ENCODE measurements at places on chromosomes 16 and 17.

- peak; percentile 60 for DNase-seq
Observed at GRCh38 chr16:89700649-89701424, 668 bp downstream of the SPATA2L start.

GRCh38 chr17:31093866-31094599, 744 bp upstream of the NF1 start:
- DNase-seq, result peak; percentile 11

DNA sequence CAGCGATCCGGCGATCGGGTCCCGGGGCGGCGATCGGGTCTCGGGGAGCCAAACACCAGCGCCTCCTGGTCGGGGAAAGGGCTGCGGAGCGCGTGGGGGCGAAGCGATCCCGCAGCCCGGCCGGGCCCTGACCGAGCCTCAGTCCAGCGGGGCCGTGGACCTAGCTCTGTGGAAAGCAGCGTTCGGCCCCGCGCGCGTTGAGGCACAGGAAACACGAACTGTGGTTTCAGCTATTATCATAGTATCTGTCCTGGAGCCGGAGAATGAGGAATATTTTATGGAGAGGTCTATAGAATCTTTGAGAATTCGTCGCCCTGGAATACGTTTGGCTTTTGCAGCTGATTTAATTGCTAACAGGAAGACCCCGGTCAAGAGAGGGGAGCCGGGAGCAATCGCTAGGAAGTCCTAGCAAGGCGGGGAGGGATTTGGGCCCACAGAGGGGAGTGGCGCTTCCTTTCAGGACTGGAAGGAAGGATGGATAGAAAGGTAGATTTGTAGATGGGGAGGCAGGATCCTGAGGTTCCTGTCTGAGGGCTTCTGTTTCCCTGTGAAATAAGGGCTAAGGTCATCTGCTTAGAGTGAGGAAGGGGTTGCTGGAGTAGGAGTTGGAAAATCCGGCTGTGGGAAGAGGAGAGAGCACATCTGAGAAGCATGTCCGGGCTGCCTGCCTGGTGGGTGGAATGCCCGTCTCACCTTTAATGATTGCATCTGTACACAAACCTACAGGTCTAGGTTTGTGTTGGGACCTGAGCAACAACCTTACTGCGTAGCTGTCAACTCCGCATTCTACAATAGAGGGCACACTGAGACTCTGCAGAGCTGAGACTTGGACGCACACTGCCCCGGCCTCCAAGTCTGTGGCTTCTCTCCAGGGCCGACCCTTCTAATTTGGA, 770 bp downstream of the CCNF start:
- DNase-seq, result no peak

DNA sequence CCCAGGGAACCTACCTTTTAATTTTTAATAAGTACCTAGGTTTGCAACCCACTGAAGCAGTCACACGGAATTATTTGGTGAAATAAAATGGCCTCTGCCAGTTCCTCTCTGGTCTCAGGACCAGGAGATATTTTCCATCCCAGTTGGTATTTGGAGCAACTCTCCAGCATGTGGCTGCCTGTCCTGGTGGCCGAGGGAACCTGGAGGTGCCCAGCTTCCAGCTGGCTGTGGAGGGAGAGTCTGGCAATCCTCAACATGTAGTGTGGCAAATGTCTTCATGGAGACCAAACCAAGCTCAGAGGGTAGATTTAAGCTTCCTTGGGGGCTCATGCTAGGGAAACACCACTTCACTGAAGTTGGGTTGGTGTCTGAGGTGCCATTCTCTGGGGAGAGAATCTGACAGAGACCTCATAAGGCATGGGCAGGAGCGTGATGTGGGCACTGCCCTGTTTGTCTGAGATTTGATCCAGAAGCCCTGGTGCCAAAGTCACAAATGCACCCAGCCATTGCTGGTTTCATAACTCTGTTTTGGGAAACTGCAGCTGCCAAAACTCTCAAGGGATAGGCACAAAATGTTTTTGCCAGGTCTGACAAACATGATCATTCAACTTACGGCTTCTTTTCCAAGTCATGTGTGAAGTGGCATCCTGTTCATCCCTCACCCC, 2.8 kb downstream of the MT1X start:
- DNase-seq, result no peak

DNA sequence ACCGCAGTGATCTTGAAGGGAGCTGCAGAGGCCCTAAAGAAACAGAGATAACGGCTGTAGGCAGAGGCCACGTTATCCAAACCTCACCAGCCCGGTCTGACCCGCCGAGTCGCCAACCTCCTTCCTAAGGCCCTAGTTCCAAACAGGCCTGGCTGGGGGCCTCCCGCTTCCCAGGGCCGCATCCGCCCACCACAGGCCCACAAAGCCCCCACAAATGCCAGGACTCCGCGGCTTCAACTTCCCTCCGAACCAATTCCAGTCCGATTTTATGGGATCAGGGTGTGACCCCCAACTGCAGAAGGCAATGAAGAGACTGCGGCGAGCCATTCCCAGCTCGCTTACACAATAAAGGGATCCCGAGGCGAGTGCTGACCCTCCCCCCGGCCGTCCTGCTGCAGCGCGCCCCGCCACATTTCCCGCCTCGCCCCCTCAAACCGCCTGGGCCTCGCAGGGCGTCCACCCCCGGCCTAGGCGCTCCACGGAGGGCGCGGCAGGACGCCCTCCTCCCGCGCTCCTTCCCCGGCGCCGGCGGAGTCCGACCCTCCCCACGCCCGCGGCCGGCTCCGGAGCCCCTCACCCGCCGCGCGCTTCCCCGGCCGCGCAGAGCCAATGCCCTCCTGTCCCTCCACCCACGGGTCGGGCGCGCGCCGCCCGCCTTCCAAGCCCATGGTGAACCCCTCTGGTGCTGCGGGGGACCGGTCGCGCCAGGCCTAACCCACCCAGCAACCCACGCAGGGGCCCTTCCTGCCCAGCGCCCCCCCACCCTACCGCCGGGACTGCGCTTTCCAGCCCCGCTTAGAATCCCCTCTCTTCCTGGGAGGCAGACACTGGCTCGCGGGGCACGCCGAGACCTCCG, 926 bp downstream of the MYH10 start:
- peak; percentile 50 for DNase-seq

- no peak for DNase-seq
Observed at GRCh38 chr17:57750109-57750871, 5.2 kb upstream of the CCDC182 start.

DNA sequence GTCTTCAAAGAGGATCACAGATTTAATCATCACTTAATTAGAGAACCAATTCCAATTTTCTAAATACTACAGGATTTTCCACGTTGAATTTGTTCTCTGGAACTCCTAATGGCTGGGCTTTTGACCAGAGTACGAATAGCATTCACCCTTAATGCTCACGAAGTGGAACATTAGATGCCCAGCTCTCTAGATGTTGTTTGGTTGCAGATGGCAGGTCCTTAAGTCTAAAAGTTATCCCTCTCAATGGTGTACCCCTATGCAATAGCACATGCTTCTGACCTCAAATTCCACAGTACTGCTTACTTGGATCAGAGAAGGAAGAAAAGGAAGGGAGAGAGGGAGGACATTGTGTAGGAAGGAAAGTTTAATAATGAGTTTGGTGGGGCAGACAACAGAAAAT, 8.6 kb upstream of the NACA2 start:
- DNase-seq, result no peak

GRCh38 chr17:14312522-14312921, 11.6 kb downstream of the HS3ST3B1 start:
- no peak for DNase-seq

DNA sequence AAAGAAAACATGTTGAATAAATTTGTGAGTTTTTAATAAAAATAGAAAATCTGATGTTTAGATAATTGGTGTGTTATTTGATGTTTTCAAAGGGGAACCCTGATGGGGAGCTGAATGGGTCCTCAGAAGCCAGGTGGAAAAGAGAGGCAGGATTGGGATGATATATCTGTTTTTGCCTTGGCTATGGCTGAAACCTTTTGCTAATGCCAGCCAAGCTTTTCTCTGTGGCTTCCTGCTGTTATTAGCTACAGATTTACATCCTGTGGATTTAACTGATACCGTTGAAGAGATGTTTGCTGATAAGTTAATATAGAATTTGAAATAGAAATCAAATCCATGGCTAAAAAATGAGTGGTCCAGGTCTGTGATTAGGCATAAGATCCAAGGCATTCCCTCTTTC, 4.2 kb upstream of the AATF start:
- no peak for DNase-seq

DNA sequence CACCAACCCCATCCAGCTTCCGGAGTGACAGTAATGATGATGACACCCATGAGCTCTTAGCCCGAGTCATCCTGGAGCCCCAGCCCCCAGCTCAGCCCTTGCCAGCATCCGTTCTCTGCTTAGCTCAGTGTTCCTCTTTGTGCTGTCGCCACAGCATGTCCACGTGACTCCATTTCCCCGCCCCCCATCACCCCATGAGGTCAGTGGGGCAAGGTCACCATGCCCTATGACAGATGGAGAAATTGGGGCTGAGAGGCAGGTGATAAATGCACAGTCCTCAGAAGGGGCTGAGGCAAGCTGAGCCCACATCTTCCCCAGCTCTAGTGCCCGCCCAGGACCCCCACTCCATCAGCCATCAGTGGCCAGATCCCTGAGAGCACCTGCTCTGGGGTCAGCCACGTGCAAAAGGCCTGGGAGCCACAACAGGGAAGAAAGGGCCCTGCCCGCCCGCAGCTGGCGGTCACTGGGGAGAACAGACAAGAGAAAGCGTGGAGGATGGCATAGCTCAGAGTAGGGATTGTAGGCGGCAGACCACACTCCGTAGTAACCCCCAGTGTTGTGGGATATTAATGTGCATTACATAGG, 17.1 kb downstream of the ITGB4 start:
- no peak for DNase-seq

DNA sequence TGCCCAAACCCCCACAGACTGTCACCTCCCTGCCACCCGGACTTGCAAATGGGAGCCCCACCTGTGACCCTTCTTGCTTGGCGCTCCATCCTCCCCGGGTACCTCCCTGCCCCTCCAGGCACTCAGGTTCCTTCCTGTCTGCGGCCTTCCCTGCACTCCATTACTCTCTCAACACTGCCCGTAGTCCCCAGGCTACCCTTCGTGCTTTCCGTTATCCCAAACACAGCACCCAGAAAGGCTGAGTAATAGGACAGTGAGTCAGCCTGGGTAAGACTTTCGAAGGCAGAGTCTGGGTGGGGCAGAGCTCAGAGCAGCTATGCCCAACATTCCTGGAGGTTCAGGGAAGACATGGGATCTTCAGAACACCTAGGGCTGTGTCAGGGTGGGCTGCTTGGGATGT, 16.6 kb upstream of the C16orf74 start:
- DNase-seq, result no peak

DNA sequence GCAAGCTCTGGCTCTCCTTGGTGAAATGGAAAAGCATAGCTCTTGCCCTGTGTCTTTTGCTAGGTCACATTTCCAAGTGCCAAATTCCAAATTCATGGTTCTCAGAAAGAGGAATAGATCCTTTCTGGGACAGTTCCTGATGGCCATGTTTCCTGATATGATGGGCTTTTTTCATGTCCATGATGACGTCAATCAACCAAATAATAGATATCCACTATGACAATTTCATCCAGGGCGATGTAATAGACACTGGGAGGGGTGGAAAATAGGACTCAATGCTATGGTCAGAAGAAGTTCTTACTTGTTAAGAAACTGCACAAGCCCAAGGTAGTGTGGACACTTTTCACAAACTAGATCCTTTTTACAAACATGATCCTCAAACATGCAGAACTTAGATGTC, 549 bp upstream of the KRT33A start:
- no peak for DNase-seq

GRCh38 chr17:73698966-73699365, 54.7 kb upstream of the SDK2 start:
- no peak for DNase-seq

DNA sequence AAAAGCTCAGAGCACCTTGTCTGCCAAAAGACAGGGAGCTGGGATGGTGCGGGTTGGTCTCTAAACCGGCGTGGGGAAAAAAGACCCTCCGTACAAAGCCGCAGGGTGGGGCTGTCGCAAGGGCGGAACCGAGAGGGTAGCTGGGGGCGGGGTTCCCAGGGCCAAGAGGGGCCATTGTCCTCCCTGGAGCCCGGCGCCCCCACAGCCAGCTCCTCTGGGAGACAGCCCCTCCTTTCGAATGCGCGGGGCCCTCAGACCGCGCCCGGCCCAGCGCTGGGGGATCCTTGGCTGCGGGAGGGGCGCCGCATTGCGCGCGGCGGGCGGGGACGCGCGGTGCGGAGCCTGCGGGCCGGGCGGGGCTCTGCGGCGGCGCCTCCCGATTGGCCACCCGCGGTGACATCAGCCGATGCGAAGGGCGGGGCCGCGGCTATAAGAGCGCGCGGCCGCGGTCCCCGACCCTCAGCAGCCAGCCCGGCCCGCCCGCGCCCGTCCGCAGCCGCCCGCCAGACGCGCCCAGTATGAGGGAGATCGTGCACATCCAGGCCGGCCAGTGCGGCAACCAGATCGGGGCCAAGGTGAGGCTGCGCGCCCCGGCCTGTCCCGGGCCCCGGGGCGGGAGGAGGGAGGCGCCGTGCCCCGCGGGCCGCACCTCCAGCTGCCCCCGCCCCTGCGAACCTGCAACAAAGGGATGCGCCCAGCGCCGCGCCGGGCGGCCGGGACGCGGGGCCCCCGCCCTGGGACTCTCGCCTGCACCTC, at the start of gene TUBB3:
Gene TUBB3 (plus strand): TSS at position 459 of the 756 bp plus-strand sequence. CDS start 60 bp downstream, at position 519.
- DNase-seq, result peak; percentile 94

GRCh38 chr16:76963614-76964315, 227.2 kb upstream of the MON1B start:
- DNase-seq, result no peak

DNA sequence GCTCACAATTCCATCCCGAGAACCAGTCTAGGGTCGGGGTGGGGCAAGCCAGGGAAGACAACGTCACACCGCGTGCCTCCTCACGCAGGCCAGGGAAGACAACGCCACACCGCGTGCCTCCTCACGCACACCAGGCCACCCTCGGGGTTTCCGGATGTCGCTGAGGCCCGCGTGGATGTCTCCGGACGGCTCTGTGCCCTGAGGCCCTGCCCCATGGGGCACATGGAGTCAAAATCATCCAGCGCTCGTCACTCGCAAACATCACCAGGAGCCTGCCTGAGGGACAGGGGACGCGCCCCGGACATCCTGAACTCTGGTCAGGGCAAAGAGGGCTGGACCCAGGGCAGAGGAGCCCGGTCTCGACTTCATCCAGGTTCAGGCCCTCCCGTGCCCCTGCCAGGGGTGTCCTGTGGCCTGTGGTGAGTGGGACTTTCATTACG, 3.7 kb downstream of the TMEM204 start:
- DNase-seq, result no peak

GRCh38 chr16:53576210-53576609, 73.2 kb upstream of the AKTIP start:
- no peak for DNase-seq

- DNase-seq, result no peak
Observed at GRCh38 chr17:4241535-4241934, 22.2 kb downstream of the ANKFY1 start.

- DNase-seq, result peak; percentile 50
Observed at GRCh38 chr16:62665269-62665668, 629.0 kb upstream of the CDH8 start.

GRCh38 chr16:2896480-2897010, 13.5 kb downstream of the FLYWCH2 start:
- no peak for DNase-seq

- no peak for DNase-seq
Observed at GRCh38 chr17:79490530-79490929, 120.3 kb downstream of the RBFOX3 start.

GRCh38 chr16:7849841-7850240, 517.2 kb downstream of the RBFOX1 start:
- DNase-seq, result no peak
